HFFc6 (cell line): ENCODE measurements at places on chromosomes 1 and 21. TPM values are rescaled to one million over a fixed set of nuclear protein-coding genes. Genes with fewer than 3 reads are reported as not detected.

DNA sequence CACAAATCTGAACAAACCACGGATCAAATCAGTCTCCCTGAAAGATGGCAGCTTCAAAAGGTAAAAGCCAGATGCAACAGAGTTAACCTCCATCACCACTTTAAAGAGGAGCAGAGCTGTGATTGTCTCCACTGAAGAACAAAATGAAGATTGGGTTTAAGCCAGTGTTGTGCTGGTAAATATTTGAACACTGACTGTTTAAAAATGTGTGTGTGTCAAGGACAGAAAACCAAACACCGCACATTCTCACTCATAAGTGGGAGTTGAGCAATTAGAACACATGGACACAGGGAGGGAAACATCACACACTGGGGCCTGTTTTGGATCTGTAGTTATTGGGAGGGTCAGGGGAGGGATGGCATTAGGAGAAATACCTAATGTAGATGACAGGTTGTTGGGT is 83.9 kb downstream of the ST6GALNAC5 start:
- peak; percentile 66 for DNase-seq

DNA sequence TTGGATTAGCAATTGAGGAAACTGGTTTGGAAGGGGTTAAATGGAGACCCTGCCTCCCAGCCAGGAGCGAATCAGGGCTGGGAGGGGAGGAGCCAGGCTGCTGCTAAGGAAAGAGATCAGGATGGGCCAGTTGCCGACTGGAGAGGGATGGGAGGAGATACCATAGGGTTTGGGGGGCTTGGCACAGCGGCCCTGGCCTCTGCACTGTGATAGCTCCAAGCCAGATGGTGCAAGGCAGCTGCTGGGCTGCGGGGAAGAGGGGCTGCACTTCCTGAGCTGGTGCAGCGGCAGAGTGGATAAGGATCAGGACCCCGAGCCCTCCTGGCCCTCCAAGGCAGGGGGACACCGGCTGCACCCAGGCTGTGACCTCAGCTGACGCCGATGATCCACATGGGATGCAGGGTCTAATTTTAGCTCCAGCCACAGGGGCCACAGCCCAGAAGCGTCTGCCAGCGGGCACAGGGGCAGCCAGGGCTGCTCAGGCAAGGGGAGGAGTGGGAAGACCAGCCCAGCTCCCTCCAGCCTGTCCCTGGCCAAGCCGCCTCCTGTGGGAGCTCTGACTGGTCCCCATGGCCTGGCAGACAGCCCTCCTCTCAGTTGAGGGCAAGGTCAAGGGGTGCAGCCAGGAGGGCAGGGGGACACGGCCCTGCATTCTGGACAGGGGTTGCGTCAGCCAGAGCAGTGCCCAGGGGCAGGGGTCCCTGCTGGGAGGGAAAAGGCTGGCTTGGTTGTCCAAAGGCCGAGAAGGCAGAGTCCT is at the start of gene EXTL1:
EXTL1 (plus strand) TSS at position 129 of the 757 bp plus-strand sequence. CDS start 872 bp downstream, outside the sequence.
- peak; percentile 39 for DNase-seq

EBNA1BP2 gene
- 112 and 146 TPM in 2 replicates for total RNA-seq

- no peak for DNase-seq
Measured at GRCh38 chr21:14862794-14863720, 201.7 kb downstream of the NRIP1 start.

OR2L8 gene
- not detected in 3 replicates for total RNA-seq

SLC45A1 gene
- 1.8 and 1.9 TPM in 2 replicates for total RNA-seq
